ENCODE measurements at places on chromosomes 12 and 14.

DNA sequence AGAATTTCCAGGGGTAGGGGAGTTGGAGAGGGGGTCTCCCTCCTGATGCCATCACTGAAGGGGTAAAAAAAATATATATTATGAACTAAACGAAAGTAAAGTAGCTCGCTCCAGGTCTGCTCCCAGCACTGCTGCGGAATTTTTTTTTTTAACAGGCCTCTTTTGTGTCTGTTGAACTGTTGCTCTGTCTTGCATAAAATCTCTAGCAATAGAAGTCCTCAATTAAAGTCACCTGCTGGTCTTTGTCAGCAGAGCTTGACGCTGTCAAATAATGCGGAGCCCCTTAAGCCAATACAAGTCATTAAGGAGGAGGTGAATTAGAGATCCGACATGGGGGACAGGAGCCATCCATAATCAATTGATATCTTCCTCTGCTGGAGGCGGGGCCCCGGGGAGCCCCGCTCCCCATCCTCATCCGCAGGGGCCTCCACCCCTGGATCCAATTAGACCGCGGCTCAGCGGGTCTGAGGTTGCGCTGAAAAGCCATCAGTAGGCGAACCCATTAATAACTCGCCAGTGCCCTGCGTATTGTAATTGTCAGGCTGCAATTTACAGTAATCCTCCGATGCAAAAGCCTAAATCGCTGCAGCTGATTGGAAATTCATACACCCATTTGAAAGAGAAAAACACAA is 85.6 kb downstream of the DICER1 start:
- no peak for DNase-seq

- DNase-seq, result no peak
Measured at GRCh38 chr12:52415870-52416750, 10.0 kb upstream of the KRT82 start.

DNA sequence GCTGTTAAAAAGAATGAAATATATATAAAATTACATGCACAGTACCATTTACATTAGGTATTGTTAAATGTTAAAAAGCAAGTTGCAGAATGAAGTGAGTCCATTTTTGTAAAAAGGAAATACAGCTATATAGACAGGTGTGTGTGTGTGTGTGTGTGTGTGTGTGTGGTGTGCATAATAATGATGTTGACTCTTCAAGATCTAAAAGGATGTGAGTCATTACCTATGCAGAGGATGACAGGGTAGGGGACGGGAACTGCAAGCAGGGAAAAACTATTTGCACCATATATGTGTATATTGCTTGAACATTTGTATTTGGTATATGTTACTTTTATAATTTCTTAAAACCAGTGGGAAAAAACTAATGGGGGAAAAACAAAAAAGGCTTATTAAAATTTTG is 3.1 kb downstream of the C14orf39 start:
- no peak for DNase-seq

DNA sequence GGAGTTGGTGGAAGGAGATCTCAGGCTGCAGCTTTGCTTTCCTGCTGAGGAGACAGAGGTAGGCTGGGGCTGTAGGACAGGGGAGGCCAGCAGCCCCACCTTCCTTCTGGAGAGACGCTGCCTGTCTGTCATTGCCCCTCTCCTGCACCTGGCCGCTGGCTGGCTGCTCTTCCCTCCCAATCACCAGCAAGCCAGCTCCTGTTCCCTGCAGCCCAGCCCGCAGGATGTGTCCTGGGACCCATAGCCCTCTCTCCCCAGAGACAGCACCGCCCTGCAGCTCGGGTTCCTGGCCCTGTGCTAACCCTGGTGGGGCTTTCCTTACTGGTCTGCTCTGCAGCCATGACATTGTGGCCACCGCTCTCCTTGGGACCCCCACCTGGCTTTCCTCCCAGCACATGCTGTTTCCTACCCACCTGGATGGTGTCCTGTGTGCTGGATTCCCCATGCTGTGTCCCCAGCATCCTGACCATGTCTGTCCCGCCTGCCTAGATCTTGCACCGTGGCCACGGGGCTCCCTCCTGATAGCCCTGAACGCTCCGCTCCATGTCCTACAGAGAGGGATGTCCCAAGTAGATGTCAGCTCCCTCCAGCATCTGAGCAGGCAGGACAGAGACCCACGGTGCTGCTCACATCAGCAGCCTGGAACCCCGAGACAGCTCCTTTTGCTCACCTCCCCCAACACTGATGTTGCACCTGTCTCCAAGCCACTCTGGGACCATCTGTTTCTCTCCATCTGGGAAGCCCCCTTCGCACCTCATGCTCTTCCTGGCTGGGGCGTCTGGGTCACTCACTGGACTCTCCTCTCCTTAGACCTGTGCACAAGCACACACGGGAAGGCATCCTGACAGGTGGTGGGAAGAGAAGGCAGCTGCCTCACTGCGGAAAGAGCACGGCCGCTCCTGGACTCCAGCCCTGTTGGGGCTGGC is 1.1 kb upstream of the MTA1 start:
- DNase-seq, result no peak

GRCh38 chr12:80821513-80822000 is 104.8 kb downstream of the MYF5 start:
- no peak for DNase-seq

- DNase-seq, result no peak
Measured at GRCh38 chr12:50929831-50930230, 22.5 kb upstream of the HIGD1C start.

DNA sequence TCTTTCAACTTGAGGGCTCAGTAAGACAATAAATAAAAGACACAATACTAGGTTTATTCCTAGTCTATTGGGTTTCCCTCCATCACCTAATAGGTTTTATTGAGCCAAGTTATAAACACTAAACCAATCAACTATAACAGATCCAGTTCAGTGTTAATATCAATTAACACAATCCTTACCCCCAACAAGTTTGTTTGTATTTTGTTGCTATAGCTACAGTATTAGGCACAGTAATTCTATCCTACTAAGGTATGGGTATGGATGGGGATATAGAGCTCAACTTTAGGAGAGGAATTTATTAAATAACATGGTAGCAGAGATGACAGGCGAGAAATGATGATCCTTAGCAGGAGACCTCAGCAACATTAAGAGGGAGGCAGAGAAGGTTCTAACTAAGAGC is 13.3 kb downstream of the PPP4R3A start:
- no peak for DNase-seq

DNA sequence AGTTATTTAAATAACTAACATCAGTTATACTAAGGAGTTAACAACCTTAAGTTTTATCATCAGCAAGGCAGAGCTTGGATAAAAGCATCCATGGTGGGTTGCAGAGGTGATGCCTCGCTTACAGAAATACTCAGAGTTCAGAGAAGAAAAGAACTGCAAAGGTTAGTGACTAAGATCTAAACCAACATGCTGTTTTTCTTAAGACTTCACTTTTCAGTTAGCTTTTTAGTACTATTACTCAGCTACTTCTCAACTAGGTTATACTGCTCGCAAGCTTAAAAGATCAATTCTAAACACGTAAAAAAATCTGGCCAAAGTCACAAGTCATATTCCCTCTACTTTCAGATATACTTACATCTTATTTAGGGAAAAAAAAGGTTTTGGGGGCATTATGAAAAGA is 2.8 kb downstream of the PPP1CC start:
- DNase-seq, result no peak

DNA sequence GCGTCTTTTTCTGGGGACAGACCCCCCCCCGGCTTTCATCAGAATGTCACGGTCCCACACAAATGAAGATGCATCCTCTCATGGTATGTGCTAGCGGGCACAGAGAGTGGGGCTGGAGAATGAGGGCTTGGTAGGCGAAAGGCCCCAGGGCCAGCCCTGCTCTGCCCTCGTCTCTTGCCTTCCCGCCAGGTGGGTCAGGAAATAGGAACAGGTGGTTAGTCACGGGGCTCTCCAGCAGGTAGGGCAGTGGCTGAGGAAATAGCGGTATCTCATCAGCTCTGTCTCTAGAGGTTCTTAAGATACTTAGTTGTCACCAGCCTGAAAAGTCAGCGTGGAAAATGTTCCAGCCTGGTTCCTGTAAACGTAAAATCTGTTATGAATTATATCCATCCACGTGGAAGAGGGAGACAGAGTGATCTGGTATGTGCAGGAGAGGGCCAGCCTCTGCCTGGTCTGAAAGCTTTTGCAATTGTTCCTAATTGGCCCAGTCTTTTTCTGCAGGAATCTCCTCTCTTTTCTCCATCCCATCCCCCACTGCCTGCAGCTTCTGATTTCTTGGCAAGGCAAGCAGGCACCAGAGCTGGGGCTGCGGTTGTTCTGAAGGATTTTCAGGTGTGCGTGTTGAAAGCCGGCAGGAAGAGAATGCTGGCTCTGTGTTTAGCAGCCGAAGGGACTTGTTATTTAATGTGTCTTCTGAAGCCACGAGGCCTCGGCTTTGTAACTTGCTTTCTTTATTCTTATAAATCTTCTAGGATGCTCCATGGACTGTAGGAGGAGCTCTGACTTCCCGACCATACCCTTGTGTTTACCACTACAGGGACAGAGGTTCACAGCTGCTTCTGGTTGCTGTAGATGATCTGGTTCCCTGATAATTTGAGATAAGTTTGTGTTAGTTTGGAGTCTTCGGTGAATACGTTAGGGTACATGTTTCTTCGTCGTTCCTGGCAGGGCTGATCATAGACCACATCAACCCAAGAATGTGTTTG is 131.1 kb downstream of the CACNA1C start:
- no peak for DNase-seq

DNA sequence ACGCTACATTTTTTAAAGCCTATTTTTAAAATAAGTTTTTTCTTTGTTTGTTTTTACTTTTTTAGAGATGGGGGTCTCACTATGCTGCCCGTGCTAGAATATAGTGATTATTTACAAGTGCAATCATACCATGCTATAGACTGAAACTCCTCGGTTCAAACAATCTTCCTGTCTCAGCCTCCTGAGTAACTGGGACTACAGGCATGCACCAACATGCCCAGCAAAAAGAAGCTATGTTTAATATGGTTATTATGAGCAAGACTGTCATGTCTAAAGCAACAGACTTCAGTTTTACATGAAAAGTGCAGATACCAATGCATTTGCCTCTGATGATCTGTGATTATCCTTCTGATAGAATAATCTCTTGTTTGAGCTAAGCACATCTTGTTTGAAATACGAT is 45.6 kb upstream of the SGPP1 start:
- no peak for DNase-seq

GRCh38 chr12:38872561-38872960 is 32.8 kb downstream of the CPNE8 start:
- no peak for DNase-seq

- no peak for DNase-seq
Measured at GRCh38 chr12:44972746-44973421, 78.0 kb downstream of the DBX2 start.
